ENCODE measurements at places on chromosomes 12 and 14.

DNA sequence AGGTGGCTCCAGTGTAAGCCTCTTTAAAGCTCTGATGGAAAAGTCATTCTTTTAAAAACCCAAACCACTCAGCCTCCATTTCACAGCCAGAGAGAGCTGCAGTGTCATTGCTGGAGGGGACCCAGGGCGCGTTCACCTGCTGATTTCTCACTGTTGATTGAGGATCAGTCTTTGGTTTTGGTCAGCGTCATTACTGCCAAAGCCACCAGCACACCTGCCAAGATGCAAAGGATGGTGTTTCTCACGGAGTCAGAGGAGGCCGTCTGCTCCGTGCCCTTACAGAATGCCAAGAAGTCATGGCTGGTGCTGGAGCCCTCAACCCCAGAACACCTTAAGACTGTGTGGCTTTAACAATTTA lies 32.8 kb upstream of the BATF start:
- DNase-seq: no peak

GRCh38 chr12:64390275-64390851 lies at the start of gene C12orf56:
C12orf56 (minus strand) TSS chr12:64390758; CDS start chr12:64390565, 193 bp downstream.
- no peak for DNase-seq

DNA sequence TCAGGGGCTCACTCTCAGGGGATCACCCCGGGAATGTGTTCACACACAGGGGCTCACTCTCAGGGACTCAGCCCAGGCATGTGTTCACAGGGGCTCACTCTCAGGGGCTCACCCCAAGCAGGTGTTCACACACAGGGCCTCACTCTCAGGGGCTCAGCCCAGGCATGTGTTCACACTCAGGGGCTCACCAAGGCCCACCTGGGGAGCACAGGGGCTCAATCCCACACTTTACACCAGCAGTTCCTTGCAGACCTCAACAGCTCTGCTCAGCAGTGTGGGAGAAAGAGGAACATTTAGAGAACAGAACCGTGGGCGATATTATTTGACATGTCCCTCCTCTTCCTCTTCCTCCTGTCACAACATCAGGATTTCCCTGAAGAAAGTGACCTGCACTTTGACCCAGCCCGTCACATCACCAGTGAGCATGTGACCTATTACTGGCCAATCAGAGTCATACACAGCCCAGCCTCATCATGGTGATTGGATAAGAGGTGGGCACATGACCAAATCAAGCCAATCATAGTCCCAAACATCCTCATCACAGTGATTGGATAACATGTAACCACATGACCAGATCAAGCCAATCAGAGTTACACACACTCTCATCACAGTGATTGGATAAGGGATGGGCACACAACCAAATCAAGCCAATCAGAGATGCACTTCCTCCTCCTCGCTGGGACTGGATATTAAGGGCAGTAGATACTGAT lies 359.4 kb upstream of the SFSWAP start:
- DNase-seq: no peak

GRCh38 chr14:61476754-61477410 lies 155.5 kb downstream of the PRKCH start:
- DNase-seq: peak; percentile 68

DNA sequence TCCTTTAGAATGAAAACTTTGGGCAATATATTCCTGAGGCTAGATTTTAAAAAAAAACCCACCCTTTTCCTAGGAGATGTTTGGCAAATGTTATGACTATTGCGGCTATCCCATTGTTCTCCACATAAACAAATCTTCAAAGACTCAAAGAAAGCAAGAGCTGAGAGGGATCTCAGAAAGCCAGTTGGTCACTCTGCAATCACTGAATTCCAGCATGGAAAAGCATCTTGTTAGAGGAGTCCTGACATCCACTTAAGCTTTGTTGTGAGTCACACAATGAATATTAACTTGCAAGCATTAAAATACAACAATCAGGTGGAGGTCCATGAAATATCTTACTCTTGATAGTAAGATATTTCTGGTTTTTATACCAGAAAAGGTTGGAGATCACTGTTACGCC lies 11.0 kb upstream of the PTPRB start:
- DNase-seq: no peak

DNA sequence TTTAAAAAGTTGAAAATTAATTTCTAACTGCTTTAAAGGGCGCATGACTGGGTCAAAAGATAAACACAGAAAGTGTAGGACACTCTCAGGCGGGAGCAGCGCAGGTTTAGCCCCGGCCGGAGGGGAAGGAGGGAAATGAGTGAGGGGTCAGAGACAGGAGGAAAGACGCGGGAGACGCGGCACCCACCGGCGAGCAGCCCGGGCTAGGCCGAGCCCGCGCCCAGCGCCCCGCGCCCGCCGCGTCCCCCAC lies 591 bp downstream of the GXYLT1 start:
- no peak for DNase-seq

DNA sequence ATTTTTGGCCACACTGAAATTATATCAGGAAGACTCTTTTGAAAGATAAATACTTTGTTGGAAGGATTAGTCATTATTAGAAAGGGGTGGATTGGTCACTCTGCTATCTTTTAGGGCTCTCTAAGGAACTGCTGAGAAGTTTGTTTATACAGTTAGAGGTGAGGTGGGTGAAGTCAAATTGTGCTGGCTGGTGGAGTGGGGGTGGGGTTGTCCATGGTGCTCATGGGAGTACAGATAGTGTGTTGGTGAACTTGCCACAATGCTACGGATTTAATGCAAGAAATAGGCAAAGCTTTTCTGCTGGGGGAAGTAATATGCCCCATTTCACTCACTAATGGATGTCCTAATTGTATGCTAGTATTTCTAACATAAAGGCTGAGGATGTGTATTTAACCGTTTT lies 35.8 kb downstream of the SUSD6 start:
- DNase-seq: no peak

- DNase-seq: no peak
These were observed 7.5 kb downstream of the RNF212B start for GRCh38 chr14:23245282-23245681.

DNA sequence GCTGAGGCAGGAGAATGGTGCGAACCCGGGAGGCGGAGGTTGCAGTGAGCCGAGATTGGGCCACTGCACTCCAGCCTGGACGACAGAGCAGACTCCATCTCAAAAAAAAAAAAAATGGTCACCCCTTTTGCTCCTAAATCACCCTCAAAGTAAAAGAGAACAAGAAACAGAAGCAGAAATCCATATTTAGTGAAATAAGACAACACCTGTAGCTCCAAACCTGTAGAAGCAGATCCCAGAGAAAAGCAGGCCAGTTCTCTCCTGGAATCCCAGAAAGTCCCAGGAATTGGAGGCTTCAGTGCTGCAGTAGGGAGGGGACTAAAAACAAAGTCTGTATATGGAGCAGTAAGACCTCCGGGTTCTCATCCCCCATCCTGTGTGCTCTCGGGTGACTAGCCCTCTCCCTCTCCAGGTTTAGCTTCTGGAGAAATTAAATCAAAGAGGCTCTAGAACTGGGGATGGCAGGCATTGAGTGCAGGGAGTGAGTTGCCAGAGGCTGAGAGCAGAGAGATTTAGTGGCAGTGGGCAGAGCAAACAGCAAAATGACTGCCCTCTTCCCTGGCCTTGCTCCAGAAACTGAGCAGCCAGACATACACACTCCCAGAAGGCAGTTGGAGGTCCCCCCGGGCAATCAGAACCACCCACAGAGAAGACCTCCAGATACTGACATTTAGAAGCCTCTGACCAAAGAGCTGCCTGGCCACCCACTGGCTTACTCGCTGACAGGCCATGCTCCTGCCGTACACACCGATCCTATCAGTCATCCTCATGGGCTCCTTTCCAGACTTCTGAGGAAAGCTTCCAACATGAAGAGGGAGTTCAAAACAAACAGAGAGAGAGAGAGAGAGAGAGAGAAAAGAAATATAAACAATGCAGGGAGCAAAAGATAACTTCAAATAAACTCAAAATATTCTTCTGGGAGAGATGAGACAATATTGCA lies 6.3 kb upstream of the MLXIP start:
- DNase-seq: no peak

GRCh38 chr14:96038558-96038919 lies 623 bp upstream of the C14orf132 start:
- no peak for DNase-seq

DNA sequence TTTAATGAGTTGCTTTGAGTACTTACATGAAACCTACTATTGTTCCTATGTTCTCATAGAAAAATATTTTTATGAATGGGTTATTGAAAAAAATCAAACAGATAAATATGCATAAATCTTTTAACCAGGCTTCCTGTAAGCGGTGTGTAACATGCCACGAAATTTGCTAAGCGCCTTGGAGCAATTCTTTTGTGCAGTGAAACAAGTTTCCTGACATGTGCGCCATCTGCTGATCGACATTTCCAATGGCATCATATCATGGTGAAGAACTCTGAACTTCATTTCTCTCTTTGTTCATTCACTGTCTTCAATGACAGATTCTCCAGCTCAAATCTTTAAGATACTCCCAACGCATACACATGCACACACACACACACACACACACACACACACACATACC lies 145.6 kb upstream of the NAV3 start:
- DNase-seq: no peak

- no peak for DNase-seq
These were observed 7.5 kb downstream of the KLRG1 start for GRCh38 chr12:8996682-8997405.

- no peak for DNase-seq
These were observed 669 bp upstream of the KCNK13 start for GRCh38 chr14:90060965-90061684.

- DNase-seq: no peak
These were observed 3.7 kb upstream of the USP15 start for GRCh38 chr12:62256408-62257096.

DNA sequence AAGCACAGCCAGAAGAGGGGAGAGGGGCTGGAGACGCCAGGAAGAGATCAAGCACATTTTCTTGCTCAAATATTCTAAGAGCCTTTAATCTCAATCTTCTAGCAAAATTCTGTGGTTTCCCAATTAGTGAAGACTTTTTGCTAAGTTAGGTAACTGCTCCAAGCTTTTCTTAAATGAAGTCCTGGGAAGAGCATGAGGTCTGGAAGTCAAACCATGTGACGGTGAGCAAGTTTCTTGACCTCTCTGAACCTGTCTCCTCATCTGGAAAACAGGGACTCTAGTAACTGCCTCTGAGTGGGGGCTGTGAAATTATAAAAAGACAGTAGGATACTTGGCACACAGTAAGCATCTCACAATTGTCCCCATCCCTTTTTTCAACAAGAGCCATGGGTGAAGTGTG lies 24.1 kb downstream of the BDKRB1 start:
- DNase-seq: no peak

- no peak for DNase-seq
These were observed 190.1 kb downstream of the TTC8 start for GRCh38 chr14:89014569-89014850.

DNA sequence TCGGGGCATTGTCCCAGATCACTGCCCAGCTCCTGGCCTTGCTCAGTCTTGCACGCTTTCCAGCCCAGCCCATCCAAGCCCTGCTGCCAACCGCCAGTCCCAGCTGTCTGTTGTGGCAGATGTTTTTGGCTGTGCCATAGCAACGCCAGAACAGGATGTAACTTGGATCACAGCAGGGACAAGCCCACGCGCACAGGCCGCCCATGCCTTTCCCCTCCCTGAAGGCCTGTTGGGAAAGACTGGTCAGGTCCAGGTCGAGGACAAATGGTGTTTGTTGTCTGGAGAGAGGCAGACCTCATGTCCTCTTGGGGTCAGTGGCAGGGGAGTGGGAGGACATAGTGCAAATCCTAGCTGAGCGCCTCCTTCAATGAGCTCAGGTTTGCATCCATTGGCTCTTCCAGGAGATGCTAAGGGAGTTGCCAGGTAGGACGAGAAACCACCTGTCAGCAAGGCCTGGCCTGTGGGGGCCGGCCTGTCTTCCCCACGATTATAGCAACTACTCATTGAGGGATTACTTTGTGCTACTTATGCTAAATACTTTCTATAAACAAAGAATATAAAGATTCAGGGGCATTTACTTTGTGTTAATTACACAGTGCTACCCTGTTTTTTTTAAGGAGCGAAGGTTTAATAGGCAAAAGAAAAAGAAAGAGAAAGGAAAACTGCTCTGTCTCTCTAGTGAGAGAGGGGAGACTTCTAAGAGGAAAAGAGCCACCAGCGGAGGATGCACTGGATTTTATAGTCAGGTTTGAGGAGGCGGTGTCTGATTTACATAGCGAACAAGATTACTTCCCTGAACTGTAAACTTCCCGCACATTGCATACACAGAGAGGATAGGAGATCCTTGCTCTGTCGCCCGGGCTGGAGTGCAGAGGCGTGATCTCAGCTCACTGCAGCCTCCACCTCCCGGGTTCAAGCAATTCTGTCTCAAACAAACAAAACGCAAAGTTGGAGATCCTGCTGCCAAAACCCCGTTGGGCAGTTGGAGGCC lies 42.8 kb upstream of the CORO1C start:
- no peak for DNase-seq

- no peak for DNase-seq
These were observed 918 bp downstream of the LIN7A start for GRCh38 chr12:80936642-80937390.

DNA sequence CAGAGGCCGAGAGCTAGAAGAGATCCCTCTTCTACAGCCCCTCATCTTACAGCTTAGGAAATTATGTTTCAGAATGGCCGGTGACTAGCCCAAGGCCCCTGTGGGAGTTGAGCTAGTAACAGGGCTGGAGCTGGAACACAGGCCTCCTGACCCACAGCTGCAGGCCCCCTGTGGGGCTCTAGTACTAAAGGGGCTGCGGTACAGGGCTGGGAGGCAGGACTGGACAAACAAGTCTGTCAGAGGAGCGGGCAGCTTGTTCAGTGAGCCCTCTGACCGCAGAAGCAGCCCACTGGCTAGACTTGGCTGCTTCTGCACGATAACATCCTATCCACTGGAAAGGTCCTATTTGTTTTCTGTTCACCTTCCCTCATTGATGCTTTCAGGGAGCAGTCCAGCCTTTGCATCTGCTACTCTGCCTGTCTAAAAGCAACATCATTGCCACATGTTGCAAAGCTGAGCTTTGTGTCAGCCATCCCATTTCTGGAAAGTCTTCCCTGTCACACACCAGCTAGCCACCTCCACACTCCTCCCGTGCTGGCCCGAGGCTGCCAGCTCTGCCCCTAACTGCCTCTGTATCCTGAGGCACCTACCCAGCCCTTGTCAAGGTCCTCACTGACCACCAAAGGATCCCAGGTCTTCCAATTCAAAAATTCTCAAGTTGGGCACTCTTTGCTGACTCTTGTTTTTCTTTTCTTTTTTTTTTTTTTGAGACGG lies 10.2 kb downstream of the PSMC1 start:
- DNase-seq: no peak

GRCh38 chr12:25287610-25288009 lies 36.9 kb upstream of the KRAS start:
- no peak for DNase-seq

GRCh38 chr12:64796205-64796845 lies 28.1 kb upstream of the TBC1D30 start:
- peak; percentile 35 for DNase-seq

- DNase-seq: no peak
These were observed 4.1 kb downstream of the CIPC start for GRCh38 chr14:77102154-77102553.
